ENCODE measurements at places on chromosomes 6 and 20. TPM values are rescaled to one million over a fixed set of nuclear protein-coding genes. Genes with fewer than 3 reads are reported as not detected.

DNA sequence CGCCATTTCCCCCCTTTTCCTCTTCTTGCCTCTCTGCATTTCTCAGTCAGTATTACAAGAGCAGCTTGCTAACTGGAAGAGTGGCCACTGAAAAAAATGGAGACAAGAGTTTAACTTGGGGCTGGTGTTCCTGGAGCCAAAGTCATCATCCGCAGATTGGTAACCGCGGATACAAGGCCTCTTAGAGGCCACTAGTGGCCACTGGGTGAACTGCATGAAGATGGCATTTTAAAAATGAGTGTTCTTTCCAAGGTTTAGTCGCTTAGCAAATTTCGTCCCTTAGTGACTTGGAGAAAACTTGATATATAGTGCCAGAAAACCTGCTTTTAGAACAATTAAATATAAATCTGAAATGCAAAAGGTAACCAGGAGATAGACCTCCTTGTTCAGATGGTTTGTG is 4.8 kb downstream of the F13A1 start:
- peak; percentile 63 for DNase-seq

DNA sequence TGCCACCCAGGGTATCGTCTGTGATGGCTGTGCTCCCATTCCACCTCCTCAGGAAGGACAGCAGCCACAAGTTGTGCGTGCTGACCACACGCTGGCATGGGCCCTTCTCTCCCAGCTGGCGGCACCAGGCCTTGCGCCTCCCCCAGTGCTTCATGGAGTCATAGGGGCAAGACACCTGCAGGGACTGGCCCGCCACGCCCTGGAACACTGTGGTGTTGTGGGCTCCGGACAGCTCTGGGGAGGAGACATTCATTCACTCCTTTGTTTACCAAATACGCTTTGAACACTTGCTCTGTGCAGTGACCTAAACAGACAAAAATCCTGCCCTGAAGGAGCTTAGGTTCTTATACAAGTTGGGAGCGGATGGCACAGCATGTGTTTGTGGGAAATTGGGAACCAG is 1.5 kb downstream of the TREM2 start:
- no peak for DNase-seq

GRCh38 chr20:14643146-14643545 is 305.7 kb upstream of the FLRT3 start:
- no peak for DNase-seq

DNA sequence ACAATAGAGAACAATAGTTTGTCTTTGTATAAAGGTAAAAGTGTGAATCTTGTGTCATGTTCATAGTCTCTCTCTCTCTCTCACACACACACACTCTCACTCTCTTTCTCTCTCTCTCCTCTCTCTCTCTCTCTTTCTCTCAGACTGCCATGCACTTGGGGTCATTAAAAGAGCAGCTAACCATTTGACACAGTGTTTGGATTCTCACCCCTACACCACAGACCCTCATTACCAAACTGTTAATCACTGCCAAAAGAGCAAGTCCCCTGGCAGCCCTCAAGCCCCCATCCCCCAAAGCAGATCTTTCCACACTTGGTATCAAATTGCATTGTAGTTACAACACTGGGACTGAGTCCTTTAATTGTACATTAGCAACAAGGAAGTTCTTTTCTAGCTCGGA is 305.8 kb upstream of the RSPO3 start:
- DNase-seq: no peak

- no peak for DNase-seq
Measured at GRCh38 chr6:17032988-17033634, 68.7 kb upstream of the STMND1 start.

KHDC1 gene
- 0.22 TPM for total RNA-seq

SPEF1 gene
- total RNA-seq: not detected

FABP7 gene
- not detected for total RNA-seq

Measured in lung microvascular endothelial cell (primary cell).